ENCODE measurements at places on chromosomes 16 and 17.

DNA sequence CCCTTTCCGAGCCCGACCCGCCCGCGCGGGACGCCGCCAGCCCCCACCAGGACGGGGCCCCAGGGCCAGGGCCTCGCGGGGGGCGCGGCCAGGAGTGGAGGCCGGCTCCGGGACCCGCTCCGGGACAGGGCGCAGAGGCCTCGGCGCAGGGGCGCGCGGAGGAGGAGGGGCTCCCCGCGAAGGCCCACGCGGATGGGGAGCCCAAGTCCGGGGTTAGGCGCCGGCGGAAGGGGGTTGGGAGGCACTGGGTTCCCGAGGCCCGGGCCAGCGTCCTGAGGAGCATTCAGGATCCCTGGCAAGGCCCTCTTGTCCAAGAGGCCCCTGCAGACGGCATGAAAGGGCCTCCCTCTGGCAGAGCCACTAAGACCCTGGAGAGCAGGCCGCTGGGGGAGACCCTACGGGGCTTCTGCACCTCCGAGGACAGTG lies 57.8 kb upstream of the CIBAR2 start:
- DNase-seq = no peak

DNA sequence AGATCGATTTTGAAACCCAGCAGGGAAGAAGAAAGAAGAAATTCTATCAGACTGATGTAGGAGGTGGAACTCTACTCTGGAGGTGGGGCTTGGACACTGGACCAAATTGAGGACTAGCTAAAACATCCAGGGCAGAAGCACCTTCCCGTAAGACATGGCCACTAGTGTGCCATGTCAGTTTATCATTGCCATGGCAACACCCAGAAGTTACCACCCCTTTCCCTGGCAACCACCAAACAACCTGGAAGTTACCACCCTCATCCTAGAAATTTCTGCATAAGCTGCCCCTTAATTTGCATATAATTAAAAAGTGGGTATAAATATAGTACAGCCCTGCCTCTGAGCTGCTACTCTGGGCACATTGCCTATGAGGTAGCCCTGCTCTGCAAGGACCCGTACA lies 66.7 kb downstream of the NACA2 start:
- DNase-seq = no peak

GRCh38 chr17:63495491-63495890 lies 18.6 kb downstream of the ACE start:
- no peak for DNase-seq

- DNase-seq = no peak
These were observed 7.2 kb upstream of the METTL9 start for GRCh38 chr16:21592191-21592590.

GRCh38 chr16:10883004-10883403 lies 6.0 kb downstream of the CIITA start:
- DNase-seq = no peak

DNA sequence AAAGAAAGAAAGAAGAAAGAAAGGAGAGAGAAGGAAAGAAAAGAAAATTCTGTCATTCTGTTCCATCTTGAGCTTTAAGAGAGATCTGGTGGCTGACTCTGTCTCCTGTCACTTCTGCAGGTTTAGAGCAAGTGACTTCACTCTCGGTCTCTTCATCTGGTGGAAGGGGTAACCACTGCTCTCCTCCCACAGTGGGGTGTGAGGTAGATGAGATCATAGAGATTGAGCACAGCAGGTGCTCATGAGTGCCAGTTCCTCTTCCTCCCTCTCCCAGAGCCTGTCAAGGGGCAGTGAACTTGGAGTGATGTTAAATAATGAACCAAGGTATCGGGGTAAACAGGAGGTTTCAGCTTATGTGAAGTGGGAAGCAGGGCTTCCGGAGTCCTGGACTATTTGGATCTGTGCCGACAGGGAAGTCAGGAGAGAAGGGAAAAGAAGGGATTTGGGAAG lies 47.7 kb downstream of the BEAN1 start:
- peak; percentile 53 for DNase-seq
